Astrocyte of the spinal cord (primary cell): ENCODE measurements at places on chromosomes 5 and 9.

GRCh38 chr9:129487658-129488483 lies 133.0 kb downstream of the C9orf50 start:
- peak; percentile 71 for DNase-seq

- no peak for DNase-seq
Observed at GRCh38 chr5:32833663-32834062, 122.5 kb downstream of the NPR3 start.

GRCh38 chr5:100889896-100890295 lies 13.2 kb downstream of the ST8SIA4 start:
- no peak for DNase-seq

- DNase-seq, result peak; percentile 52
Observed at GRCh38 chr5:56168066-56168478, 65.1 kb downstream of the ANKRD55 start.

- DNase-seq, result no peak
Observed at GRCh38 chr5:167918813-167919483, 372.5 kb upstream of the WWC1 start.

GRCh38 chr5:143066556-143067281 lies 296.5 kb downstream of the ARHGAP26 start:
- DNase-seq, result no peak

GRCh38 chr9:1098551-1098950 lies 48.4 kb downstream of the DMRT2 start:
- no peak for DNase-seq

GRCh38 chr5:62342476-62342837 lies 36.5 kb downstream of the KIF2A start:
- DNase-seq, result no peak

DNA sequence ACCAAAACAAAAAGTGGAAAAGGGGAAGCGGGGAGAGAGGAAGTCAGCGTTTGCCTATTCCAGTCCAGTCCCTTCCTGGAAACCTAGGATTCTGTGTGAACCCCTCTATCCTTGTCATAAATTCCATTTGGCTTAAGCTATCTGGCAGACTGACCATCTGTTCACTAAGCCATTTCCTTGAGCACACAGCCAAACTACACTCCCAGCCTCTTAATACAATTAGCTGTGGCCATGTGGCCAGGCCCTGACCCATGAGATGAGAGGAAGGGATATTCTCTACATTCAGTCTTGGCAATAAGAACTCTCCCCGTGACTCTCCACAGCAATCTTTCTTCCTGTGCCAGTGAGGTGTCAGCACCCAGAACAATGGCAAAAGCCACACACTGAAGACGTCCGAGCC lies 424.8 kb downstream of the TLE1 start:
- DNase-seq, result peak; percentile 45

DNA sequence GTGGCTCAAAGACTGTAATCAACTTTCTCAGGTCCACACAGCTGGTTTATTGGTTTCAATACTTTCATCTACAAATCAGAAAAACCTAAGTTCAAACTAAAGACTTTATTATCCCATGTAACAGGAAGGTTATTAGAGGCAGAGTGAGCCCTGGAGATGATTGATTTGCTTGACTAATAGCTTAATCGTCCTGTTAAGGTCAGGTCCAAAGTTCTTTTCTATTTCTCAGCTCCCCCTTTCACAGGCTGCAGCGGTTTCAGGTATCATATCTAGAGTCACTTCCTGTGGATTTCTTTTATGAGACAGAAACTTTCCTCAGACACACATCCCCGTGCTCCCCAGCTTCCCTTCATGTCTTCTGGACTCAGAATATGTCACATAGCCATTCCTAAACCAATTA lies 166.4 kb downstream of the PRELID2 start:
- DNase-seq, result no peak

DNA sequence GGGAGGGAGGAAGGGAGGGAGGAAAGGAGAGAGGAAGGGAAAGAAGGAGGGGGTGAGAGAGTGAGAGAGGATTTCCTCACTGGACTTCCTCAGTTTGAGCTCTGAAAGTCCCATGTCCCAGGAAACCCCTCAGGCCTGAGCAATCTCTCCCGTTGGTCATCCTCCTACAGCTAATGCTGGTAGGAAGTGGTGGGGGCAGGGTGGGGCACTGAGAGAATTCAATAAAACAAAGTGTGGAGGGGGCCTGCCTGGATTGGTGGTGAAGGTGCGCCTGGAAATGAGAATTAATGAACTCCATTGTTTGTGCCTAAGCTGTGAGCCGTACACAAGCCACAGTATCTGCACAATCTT lies 195.0 kb downstream of the RGS3 start:
- DNase-seq, result no peak

GRCh38 chr9:35749515-35750255 lies 598 bp downstream of the RGP1 start:
- DNase-seq, result no peak

DNA sequence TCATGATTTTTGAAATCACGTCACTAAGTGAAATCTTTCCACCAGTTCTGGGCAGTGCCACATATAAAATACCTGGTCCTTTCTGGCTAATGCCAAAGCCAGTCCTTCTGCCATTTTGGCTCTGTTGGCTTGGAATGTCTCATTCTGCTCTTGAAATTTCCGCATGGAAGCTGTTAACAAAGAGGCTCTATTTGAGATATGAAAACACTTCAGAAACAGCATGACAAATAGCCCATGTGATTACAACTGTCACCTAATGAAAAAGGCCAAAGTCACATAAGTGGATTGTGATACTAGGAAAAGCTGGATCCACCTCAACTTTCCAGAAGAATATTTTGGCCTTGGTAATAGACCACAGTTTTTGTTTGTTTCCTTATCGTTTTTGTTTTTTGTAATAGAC lies 12.8 kb downstream of the GOLGA1 start:
- DNase-seq, result no peak

- no peak for DNase-seq
Observed at GRCh38 chr5:168092209-168093185, 198.9 kb upstream of the WWC1 start.

DNA sequence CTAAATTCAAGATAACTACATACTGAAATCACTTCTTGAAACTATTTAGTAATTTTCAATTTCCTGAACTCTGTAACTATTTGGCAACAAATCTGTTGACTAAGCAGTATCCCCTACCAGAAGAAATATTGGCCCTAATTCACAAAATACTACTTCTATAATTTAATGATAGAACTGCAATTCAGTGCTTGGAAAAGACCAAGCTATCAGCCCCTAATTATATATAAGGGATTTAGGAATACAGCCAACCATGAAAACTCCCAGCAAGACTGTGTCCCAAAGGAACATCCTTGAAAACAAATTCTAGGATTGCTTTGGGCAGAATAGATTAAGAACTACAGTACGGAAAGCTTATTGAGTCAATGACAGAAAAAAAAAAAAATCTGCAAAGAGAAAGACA lies 169.2 kb downstream of the RAB3C start:
- no peak for DNase-seq

DNA sequence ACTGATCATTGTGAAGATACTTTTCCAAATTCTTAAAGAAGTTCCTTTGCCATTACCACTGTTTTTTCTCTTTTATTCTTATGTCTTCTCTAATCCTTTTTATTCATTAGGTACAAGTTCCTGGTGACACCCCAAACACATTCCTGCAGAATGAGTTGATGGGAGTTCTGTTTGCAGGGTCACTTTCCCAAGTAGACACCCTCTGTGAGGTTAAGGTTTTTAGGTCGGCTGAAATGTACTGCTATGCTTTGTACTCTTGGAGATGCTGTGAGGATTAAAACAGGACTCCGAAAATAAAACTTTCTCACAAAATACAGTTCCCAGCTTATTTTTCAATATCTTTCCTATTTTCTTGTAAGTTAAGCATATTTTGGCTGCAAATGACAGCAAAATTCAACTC lies 143.3 kb upstream of the TLE4 start:
- DNase-seq, result peak; percentile 54

DNA sequence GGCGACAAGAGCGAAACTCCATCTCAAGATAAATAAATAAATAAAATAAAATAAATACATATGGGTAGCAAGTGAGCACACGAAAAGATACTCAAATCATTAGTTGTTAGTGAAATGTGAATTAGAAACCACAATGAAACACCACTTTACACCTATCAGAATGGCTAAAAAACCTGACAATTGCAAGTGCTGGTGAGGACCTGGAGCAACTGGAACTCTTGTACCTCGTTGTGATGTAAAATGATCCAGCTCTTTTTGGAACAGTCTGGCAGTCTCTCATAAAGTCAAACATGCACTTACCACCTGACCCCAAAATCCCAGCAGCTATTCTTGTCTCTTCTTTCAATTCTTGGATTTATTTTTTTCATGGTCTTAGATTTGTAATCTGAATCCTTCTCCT lies 69.2 kb upstream of the FBXW11 start:
- no peak for DNase-seq

GRCh38 chr5:78506261-78507024 lies 142.1 kb downstream of the LHFPL2 start:
- DNase-seq, result no peak

DNA sequence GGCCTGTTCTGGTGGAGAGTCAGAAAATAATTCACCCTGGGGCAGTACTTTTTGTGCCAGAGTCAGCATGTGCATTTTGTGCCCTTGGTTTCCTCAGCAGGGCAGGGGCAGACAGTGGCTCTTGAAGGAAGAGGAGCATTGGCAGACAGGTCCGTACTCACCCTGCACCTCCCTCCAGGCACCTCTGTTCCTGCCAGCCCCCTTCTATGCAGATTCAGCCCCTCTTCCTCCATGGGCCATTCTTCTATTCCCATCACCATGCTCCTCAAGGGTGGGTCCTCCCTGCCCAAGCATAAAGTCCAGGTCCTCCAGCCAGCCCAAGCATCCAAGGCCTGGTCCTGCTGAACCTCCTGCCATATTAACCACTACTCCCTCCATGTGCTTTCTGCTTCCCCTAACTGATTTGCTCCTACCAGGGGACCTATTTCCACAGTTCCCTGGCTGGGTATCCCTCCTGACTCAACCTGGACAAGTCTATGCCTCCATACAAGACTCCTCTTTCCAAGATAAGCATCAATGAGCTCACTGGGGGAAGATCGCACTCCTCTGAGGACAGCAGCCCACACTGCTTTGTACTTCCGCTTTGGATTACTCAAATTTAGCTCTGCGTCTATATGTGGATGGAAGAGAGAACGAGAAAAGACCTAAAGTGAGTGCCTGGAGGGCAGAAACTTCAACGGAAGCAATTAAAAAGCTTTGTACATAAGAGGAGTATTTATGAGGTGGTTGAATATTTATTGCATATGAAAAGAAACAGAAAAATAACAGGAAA lies 9.3 kb upstream of the ACSL6 start:
- no peak for DNase-seq

- DNase-seq, result no peak
Observed at GRCh38 chr5:126355940-126356339, 67.3 kb upstream of the GRAMD2B start.

- no peak for DNase-seq
Observed at GRCh38 chr5:174777583-174777982, 53.2 kb downstream of the MSX2 start.

GRCh38 chr5:158819840-158820620 lies 279.7 kb downstream of the EBF1 start:
- peak; percentile 42 for DNase-seq

DNA sequence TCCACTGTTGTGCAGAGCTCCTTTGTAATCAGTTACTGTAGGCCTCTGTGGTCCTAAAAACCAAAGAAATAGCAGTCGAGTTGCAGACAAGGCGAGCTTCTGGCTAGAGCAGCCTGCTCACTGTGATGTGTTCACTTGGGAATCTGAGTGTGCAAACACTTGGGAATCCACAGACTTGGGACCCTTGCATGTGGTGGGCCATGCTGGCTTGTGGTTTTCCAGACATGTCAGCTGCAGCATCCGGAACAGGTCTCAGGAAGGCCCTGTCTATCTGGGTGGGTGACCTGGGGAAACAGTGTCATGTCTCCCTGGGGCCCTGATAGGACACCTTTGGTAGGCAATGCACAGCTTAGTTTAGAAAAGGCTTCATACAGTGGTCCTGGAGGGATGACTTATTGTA lies 66.4 kb downstream of the WWC1 start:
- DNase-seq, result no peak

GRCh38 chr9:73162987-73163768 lies 11.5 kb downstream of the ANXA1 start:
- no peak for DNase-seq

- no peak for DNase-seq
Observed at GRCh38 chr5:126981701-126982100, 48.7 kb downstream of the MARCHF3 start.

DNA sequence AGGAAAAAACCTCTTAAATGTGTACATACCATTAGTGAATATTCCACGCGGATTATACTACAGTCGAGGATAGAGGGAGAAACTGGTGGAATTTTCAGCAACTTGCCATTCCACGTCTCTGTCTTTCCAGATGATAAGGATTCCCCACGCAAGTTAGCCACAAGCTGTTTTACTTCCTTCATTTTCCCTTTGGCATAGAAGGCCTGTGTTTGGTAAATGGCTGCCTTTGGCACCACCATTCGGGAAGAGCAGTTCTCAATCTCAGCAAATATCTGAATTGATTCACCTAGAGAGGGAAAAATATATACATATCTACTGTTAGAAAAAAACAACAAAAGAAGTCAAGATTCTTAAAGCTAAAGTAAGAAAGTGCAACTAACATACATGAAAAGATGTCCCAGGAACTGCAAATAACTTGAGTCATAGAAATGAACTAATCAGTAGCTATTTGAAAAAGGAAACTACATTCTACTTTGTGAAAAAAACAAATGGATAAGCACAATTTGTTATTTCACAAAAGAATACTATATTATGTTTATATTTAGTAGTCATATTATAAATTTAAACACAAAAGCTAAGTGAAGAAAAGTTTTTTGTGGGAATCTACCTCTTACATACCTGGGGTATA lies 8.1 kb downstream of the ARRDC3 start:
- DNase-seq, result no peak

DNA sequence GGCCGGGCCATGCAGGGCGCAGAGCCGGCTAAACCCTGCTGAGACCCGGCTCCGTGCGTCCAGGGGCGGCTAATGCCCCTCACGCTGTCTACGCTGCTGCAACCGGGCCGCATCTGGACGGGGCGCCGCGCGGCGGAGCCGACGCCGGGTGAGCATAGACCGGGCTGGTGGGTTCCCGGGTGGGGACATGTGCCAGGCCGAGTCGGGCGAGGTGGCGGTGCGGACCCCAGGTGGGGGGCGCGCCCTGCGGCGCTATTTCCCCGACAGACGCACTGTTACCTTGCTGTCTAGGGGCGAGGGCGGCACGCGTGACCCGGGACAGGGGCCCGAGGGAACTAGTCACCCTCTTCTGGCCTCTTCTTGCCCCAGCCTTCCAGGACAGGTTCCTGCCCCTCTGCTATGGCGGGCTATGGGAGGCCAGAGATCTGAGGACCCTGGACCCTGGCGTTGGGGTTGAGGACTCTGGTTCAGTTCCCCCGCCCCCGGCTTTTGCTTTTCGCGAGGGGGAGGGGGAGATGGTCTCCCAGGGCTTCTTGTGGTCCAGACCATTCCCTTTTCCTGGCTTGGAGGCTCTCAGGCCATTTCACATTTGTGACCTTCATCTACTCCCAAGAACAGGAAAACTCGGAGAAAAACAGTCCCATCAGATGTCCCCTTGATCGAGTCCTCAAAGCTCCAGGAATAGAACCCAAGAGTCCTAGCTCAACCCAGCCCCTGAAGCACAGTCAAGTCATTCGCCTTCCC lies 536 bp downstream of the SLC27A4 start:
- no peak for DNase-seq
